ENCODE measurements at places on chromosomes 1 and 21.

GRCh38 chr1:226986496-226987178 is 46.5 kb downstream of the COQ8A start:
- no peak for DNase-seq

- no peak for DNase-seq
These were observed 871 bp downstream of the PINK1 start for GRCh38 chr1:20634065-20634593.

DNA sequence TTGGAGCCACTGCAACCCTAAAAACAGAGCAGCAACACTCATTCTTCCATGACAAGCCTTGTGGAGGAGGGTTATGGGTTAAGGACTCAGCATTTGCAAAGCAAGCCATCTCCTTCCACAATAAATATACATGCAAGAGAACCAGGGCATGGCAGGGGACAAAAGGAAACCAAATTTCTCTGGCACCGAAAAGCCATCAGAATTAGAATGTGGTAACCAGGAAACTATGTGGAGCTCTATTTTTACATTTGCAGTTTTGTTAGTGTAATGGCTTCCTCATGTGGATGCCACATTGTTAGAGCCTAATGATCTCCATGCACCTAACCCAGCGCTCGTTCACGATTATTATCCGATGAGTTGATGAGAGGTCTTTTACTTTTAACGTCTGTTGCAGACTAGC is 91.7 kb downstream of the NAV1 start:
- no peak for DNase-seq

DNA sequence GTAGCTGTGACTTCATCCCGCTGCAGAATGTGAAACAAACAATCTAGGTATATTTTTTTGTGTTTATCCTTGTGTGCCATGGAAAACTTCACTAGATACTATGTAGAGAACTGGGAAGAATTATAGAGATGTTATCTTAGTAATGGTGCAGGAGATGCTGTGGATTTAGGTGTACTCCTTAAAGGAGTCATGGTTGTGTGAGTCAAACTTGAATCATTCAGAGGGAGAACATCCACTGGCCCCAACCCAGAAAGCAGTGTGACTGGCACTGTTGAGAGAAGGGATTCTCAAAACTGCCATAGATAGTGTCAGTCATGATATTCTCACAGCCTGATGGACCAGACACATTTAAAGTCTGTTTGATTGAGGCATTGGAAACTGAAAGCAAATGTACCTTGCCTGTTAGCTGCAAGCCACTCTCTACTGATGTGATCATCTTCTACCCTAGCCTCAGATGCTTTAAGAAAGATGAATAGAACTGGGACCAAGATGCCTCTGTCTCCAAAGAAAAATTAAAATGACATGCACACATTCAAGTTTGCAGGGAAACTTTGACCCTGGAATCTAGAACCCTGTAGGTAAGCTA is 754.6 kb downstream of the MRPL39 start:
- no peak for DNase-seq

- DNase-seq = no peak
These were observed 148.9 kb upstream of the CTTNBP2NL start for GRCh38 chr1:112247036-112247597.

- DNase-seq = no peak
These were observed 5.9 kb downstream of the VSIG8 start for GRCh38 chr1:159856576-159856975.

DNA sequence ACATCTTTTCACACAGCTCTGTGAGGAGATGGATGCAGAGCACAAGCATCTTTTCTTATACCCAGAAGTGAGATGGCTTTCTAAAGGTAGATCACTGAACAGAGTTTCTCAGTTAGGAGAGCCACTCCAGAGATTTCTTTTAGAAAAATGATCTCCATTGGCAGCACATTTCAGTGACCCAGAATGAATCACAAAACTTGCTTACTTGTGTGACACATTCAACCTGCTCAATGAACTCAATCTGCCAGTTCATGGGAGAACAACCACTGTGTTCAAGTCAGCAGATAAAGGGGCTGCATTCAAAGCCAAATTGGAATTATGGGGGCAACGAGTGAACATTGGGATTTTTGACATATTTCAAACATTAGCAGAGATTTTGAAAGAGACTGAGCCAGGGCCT is 78.3 kb downstream of the UCHL5 start:
- no peak for DNase-seq

All from T-helper 1 cell (primary cell).